ENCODE measurements at places on chromosomes 4 and X.

DNA sequence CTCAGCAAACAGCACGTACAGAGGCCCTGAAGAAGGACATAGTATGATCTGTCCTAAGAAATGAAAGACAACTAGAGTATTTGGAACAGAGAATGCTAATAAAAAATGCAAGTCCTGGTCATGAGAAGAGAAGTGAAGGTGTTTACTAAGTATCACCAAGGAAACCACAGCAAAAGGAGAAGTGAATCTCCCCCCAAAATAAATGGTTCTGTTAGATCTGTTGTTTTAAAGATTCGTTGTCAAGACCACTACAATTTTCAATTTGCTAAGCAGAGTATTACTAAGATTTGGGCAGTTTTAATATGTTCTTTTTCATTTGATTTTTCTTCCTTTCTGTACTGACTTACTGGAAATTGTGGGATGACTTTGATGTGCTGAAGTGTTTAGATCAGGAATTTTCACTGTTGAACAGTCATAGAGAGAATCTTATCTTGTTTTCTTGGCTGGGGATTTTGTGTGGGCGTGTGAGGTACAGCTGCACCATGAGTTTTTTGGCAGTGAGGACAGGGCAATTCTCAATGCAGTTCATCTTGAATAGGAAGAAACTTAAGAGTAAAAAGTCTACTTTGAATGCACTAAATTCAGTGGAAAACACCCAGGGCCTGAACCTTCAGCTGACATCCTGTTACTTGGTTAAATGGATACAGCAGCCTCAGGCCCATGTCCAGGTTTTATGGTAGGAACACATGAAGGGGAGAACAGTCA is 132.2 kb downstream of the STIM2 start:
- no peak for DNase-seq

- no peak for DNase-seq
Measured at GRCh38 chrX:136344320-136344719, 43.6 kb downstream of the ADGRG4 start.

DNA sequence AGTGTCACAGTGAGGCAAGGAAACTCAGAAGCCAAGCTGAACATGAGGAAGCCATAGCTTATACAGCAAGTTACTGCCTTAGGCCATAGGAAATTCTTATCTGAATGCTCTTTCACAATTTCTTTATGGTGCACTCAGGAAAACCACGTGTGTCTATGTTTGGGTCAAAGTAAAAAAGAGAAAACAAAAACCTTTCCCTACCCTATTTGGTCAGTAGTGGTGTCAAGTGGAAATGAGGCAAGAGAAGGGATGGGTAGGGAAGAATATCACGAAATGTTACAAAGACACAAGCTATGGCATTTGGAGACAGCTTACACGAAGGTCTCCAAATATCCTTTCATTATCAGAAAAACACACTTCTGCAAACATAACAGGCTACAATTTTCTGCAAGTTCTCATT is 83.4 kb upstream of the INPP4B start:
- no peak for DNase-seq

DNA sequence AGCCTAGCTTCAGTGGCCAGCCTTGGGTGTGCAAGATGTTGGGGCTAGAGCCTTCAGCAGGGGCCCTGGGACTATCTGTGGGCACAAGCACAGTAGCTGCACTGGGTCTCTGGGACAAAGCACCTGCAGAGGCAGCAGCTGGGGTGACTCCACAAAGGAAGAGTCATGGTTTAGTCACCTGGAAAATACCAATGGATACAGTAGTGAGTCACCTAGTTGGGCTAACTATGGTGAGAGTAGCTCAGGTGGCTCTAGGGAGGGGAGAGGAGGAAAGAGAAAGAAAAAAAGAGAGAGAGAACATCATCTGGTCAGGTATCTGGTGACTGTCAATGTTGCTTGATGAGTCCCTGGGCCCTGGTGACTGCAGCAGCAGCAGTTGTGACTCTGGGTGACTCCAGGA is 72.9 kb upstream of the SPIN4 start:
- DNase-seq: no peak

DNA sequence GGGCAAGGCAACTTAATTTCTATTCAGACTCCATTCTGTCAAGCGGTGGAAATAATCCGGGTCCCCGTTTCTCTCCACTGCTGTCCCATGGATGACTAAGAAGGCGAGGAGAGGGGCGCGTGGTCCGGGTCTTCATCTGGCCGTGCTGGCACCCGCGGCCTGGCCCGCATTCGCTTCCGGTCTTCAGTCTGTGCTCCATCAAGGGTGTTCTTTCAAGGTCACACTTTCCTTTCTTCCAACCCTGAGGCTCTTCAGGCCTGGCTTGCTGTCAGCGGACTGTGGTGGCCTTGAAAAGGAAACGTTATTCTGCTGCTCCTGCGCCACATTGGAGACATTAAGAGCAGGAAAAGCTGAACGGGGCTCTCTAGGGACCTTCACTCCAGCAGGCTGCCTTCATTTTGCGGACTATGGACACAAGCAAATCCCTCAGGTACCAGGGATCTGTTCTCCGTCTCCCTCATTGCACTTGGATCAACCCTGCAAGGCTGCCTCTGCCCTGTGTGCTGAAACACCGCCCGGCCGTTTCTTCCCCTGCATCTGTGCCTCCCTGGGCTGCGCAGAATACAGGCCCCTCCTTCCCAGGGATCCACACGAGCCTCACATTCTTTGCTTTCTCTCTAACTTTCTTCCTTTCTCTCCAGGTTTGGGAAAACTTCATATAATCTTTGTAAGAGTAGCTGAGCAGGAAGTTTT is 5.7 kb upstream of the SLC25A4 start:
- no peak for DNase-seq

DNA sequence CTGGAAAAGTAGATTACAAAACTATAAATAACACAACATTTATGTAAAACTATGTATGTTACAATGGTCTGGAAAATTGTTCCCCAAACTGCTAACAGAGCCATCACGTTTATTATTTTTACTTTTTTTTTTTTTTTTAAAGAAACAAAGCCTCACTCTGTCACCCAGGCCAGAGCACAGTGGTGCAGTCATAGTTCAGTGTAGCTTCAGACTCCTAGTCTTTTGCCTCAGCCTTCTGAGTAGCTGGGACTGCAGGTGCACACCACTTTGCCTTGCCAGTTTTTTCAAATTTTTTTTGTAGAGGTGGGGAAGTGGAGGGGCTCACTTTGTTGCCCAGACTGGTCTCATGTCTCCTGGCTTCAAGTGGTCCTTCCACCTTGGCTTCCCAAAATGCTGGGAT is 180.1 kb upstream of the SPRY1 start:
- no peak for DNase-seq

- no peak for DNase-seq
Measured at GRCh38 chr4:75189711-75190335, 256.9 kb downstream of the PARM1 start.

DNA sequence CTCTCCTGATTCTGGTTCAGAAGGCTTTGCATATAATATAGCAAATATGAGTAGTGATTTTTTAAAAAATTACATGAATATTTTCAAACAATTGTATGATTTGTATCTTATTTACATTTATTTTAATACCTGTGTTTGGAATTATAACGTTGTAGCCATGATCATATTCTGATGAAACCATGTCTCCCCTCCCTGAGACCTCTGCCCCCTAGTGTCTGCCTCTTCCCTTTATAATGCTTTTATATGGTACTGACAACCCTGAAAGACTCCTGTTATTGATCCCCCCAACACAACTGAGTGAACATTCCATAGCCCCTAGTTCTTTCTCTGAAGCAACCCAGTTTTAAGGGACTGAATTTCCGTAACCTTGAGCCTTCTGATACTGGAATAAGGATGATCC is 187.4 kb downstream of the SOX3 start:
- DNase-seq: no peak

- no peak for DNase-seq
Measured at GRCh38 chrX:45614853-45615252, 414.2 kb upstream of the DIPK2B start.

DNA sequence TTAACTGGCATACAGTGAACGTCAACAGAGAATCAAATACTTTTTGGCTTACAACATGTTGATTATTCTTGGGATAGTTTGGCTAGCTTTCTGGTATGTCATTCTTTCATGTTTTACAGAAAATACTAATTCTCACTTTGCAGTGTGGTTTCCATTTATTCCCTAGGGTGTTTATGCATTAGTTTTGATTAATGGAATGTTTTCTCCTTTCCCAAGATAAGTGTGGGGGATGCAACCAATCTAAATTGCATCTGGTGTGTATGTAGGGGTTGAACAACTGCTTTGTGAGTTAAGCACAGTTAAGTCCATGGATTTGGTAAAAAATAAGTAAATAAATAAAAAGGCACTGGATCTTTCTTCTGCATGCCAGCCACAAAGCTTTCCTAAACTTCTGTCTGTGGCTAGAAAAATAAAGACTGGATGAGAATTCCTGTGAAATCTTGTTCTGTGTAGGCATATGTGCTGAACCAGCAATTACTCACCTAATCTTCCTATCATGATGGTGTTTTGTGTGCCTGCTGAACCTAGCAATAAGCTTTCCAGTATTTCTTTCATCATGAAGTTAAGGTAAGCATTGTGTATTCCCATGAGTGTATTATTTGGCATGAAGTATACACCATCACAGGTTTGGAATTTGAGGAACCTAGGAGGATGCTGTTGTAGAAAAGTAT is 50.6 kb upstream of the TENM3 start:
- no peak for DNase-seq

GRCh38 chrX:9873952-9874351 is 87.7 kb downstream of the SHROOM2 start:
- no peak for DNase-seq

- DNase-seq: no peak
Measured at GRCh38 chr4:6571608-6572007, 3.4 kb upstream of the MAN2B2 start.

GRCh38 chr4:121239951-121240350 is 75.8 kb upstream of the TNIP3 start:
- no peak for DNase-seq

DNA sequence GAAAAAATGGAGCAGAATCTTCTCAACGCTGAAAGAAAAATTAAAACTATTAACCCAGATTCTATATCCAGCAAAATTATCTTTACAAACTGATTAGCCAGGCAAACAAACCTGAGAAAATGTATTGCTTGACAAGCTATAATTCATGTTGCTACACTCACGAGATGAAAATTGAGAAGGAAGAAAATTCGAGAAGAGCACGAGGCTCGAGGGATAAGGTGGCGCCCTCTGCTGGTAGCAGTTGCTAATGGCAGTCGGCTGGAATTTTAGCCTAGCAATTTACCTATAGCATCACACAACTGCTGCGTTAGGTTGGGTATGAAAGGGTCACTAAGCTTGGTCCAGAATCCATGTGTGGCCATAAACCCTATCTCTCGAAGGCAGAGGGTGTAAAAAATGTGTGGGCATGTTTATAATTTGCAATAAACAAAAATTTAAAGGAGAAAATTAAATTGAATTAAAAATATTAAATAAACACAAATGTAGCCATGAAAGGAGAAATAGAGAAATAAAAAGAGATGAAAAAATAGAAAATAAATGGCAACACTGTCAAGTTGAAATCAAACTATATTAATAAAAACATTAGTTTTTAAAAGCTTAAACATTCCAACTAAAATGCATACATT is 126.6 kb downstream of the PPP4R3C start:
- DNase-seq: no peak

DNA sequence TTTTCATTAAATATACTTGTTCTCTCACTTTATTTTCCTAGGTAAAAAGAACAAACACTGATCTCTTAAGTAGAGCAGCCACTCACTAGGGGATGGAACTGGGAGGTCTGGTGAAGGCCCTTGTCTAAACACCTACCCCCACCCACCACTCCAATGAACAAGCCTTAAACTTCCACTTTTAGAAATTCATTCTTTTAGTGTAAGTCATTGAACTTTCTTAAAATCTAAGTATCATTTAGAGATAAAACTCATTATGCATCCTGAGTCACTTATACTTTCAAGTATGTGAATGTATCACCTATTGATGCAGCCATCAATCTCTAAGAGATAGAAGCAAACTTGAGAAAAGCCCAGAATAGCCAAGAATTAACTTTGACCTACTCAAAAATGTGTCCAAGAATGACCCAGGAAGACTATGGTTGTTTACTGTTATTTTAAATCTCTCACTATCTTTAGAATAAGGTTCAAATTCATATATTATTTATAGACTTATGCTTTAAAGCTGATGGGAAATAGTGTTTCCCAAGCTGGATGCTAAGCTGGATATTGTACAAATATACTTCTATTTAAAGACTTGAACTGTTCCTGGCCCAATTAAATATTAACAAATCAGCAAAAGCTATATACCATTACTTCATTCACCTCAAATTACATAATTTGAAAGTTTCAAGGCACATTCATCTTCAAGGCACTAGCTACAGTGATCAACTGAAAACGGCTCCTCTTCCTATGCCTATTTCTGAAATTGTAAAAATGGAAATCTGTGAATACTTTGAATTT is 49.5 kb downstream of the CAMK2D start:
- DNase-seq: no peak

DNA sequence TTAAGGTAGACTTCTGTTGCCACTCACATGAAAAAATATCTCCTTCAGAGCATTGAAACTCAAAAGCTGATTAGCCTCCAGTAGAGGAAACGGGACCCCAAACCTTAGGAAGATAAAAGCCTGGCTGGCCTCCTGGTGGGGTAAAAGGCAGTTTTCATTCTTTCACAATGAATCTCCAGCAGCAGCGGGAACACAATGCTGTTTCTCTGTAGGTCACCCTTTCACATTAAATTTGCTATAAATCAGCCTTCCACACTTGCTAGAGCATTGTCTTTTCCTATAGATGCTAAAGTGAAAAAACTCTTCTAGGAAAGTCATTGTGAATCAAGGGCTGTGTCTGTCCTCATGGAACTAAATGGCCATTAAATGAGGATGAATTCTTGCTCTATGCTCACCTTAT is 207.3 kb upstream of the MAGEB2 start:
- DNase-seq: no peak

DNA sequence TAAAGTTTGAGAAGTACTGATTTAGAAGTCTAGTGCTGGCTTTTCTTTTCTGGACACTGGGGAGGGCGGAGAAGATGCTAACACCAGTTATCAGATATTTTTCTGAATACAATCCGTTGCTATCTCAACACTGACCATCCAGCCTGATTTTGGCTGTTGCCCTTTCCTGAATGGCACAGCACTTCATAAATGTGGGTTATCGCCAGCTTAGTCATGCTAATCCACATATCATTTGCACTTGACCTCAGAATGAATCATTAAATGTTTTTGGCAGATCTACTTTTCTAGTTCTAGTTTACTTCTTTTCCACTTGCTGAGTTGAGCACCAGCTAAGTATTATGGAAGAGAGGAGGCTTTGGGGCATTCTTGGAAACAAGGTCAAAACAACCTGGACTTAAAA is 60.8 kb upstream of the ESX1 start:
- DNase-seq: no peak

- DNase-seq: no peak
Measured at GRCh38 chrX:42119076-42119475, 195.7 kb upstream of the CASK start.

DNA sequence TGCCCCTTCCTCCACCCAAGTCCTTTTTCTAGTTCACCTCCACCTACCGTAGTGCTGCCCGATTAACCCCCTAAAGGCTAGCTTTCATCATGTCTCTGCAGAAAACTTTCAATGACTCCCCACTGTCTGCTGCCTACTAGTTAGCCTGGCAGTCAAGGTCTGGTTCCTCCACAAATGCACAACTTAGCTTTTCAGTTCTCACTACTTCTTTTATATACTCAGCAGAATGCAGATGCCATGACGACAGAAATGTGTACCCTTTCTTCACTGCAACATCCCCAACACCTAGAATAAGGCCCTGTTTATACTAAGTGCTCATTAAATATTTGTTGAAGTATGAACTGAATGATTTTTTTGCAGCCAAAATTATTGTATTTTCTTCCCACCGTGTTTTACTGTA is 30.9 kb upstream of the RASGEF1B start:
- no peak for DNase-seq
